Stimulated activated CD8-positive, alpha-beta memory T cell treated with anti-CD3 and anti-CD28 coated beads, Interleukin-15, amount 100 ng/mL, for 24 hours (primary cell): ENCODE measurements at places on chromosomes 16 and 17.
A peak's percentile ranks its signal among the peaks of the same experiment; 100 is the strongest.

- DNase-seq: no peak
These were observed 48.5 kb downstream of the SNX11 start for GRCh38 chr17:48155889-48156611.

- no peak for DNase-seq
These were observed 21.4 kb upstream of the SPNS2 start for GRCh38 chr17:4477255-4477791.

- no peak for DNase-seq
These were observed 3.0 kb downstream of the ALYREF start for GRCh38 chr17:81888105-81888987.

DNA sequence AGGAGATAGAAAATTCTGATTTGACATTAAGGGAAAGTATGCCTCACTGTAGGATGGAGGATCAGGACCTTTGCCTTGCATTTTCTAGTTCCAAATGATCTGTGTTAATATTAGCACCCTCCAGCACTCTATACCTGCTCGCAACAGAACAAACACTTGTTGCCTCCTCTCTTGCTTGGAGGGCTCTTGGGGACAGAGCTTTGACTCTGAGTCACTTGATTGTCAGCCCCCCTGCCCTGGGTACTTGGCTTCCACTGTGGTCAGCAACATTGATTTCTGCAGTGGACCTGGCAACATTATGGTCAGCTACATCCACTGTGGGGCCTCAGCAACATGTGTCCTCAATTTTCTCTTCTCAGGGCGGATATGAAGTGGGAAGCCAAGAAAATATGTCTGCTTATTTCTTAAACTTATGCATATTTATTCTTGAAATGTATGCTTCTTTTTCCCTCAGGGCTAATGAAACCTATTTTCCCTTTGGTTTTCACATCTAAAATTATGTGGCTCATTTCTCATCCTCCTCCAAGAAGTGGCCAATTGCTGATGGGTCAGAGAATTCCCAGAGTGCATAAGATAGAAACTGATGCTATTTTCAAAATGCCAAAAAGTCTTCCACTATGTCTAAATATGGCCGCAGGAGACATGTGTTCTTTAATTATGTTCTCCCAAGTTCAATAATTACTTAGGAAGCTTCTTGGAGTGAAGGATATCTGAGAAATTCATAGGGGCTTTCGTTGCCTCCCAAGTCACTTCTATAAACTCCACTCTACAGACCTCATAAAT is 94.6 kb upstream of the SMIM36 start:
- no peak for DNase-seq

DNA sequence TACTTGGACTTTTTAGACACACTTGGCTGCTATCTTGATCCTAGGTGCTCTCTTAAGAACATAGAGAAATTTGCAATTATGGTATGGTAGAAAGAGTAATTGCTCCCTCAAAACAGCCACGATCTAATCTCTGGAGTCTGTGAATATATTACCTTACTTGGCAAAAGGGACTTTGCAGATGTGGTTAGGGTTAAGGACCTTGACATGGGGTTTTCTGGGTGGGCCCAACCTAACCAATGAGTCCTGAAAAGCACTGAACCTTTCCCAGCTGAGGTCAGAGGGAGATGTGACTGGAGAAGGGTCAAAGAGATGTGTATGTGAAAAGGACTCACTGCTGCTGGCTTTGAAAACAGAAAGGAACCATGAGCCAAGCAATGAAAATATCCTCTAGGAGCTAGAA is 26.7 kb upstream of the MED13 start:
- DNase-seq: no peak

GRCh38 chr17:77819497-77819896 is 139.0 kb upstream of the TNRC6C start:
- DNase-seq: no peak

DNA sequence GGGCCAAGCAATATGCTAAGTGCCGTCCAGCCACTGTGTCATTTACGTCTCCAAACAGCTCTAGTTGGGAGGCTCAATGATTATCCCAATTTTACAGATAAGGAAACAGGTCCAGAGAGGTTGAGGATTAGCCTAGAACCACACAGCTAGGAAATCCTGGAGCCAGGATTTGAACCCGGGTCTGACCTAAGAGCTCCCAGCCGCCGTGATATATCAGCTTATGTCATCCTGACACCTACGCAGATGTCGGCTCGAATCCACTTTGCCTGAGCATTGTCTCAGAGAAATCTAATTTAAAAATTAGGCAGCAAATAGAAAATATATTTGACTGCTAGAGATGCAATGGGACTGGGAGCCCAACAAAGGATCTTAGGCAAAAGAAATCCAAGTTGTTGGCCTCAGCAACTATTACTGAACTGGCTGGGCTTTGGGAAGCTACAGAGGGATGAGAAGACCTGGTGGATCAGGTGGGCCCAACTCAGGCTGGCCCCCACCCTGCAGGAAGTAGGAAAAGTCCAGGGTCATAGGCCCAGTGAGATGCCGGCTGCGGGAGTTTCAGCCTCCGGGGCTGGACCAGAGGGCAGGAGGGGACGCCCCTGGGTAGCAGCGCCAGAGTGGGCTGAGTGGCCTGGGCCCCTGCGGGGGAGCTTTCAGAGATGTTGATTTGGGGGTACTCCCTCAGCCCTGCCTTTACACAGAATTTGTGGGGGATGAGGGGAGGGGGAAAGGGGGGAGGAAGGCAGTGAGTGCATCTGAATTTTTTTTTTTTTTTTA is 35.1 kb upstream of the IL21R start:
- DNase-seq: no peak

DNA sequence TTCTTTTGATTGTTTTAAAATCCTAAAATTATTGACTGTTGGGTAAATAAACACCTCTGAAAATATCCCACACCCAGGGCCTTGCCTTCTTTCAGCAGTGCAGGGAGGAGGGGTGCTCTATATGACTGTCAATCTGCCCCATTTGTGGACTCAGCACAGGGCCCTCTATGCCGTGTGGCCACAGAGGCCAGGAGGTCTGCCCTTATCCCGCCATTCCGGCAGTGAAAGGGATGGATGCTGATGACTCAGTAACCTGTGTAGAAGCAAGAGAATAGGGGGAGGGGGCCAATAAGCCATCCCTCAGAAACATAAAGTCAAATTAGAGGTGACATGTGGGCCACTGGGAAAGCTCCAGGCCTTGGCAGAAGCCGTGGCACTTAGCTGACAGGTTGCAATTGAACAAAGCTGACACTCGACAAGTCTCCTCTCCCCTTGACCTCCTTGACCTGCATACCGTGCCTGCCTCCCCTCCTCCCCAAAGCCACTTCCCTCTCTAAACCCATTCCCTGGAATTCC is 281.4 kb upstream of the DYNLRB2 start:
- DNase-seq: no peak

DNA sequence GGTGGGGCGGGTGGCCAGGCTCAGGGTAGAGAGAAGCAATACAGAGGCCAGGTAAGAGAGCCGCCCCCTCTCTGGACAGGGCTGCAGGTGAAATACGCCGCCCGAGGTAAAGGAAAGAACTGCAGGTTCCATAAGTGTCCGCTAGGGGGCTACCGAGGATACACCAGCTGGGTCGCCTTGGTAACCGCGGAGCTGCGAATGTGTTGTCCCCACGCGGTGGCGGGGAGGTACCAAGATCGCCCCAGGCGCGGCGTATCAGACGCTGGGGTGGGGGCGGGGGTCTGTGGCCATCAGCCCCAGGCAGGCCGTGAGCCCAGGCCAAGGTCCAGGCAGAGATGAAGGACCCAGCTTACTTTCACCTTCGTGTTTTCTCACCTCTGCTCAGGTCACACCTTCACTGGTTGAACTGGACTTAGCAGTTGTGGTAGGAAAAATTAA is 18.4 kb upstream of the ZFP90 start:
- DNase-seq: peak; percentile 60

GRCh38 chr17:44417553-44417952 is 28.1 kb upstream of the ITGA2B start:
- no peak for DNase-seq

- DNase-seq: no peak
These were observed 125.8 kb upstream of the TMEM97 start for GRCh38 chr17:28193241-28193640.
